Nephron progenitor cell (in vitro differentiated cells): ENCODE measurements at places on chromosomes 4 and X.

- DNase-seq = no peak
- no peak overlapping the region for H3K4me3 ChIP-seq
- H3K4me1 ChIP-seq = no peaks in the 10 kb centered on the region
These were observed 1039.2 kb upstream of the PABPC4L start for GRCh38 chr4:135240796-135241195.

DNA sequence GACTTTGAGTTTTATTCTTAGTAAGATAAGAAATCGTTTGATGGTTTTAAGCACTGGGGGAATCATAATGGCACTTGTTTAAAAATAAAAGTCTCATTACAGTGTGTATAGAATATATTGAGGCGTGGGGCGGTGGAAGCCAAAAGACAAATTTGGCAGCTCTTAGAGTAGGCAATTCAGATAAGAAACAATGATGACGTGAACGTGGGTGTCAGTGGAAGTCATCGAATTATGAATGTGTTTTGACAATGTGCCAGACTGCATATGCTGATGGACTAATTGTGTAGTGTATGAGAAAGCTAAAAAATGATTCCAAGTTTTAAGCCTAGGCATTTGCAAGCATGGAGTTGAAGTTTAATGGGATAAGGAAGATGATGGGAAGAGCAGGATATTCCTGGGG is 35.8 kb downstream of the SPANXD start:
- H3K27ac ChIP-seq = no peak overlapping the region
- no peak for DNase-seq
- H3K36me3 ChIP-seq = no peaks in the 10 kb centered on the region
- no peaks in the 10 kb centered on the region for H3K4me1 ChIP-seq

DNA sequence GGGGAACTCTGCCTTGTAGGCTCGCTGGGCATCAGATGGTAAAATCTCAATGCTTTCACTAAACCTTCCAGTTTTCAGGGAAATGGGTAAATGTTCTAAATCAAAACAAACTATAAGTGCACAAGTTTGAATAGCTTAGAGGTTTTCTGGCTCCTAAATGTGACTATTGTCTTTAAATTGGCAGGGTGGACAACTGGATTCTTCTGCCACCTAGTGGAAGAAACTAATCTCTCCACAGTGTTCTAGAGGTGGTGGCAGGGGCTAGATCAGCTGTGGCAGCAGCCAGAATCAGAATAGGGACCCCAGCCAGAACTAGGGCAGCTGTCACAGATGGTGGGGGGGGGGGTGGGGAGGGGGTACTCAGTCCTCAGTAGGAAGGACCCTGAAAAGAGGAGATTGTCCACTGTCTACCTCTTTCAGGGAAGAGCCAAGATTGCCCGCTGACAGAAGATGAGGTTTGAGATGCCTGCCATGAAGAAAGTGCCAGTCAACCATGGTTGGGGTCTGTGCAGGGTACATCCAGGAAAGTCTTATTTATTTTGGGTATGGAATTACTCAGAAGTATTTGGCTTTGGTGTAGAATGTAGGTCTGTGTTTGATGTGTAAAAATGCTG is 201.4 kb downstream of the CCNG2 start:
- peak; percentile 22 for DNase-seq
- H3K4me1 ChIP-seq = no peaks in the 10 kb centered on the region
- no peaks in the 10 kb centered on the region for H3K36me3 ChIP-seq
- H3K4me3 ChIP-seq = no peak overlapping the region
- peaks cover 10% of the 10 kb centered on the region for H3K27me3 ChIP-seq

DNA sequence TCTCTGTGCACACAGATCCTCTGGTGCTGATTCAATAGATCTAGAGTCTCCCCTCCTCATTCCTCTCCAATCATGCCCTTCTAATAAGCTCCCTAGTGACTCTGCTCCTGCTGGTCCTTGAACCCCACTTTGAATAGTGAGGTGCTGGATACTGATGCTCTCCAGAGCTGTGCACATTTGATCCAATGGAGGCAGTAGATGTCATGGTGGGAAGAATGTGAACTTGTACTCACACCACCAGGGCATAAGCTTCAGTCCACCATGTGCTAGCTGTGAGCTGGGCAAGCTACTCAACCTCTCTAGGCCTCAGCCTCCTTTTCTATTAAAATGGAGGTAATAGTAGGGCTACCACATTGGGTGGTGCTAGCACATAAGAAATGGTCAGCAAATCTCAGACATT is 241.1 kb downstream of the SPATA18 start:
- no peaks in the 10 kb centered on the region for H3K27me3 ChIP-seq
- no peak overlapping the region for H3K4me3 ChIP-seq
- H3K4me1 ChIP-seq = peaks cover 9% of the 10 kb centered on the region
- DNase-seq = no peak

DNA sequence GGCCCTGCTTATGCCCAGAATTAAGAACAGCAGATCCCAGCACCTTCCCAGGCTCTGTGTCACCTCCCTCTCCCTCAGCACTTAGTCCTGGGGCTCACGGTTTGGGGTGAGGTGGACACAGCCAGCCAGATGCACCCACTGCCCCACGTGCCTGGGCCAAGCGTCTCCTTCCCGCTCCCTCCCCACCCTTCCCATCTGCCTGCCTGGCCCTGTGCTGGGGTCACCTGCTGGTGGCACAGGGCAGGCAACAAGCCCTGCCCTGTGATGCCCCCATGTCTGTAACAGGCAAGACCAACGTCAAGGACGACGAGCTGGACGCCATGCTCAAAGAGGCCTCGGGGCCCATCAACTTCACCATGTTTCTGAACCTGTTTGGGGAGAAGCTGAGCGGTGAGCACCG is 5.3 kb downstream of the MYL5 start:
- H3K4me1 ChIP-seq = peaks cover 20% of the 10 kb centered on the region
- no peak overlapping the region for H3K27ac ChIP-seq
- no peak overlapping the region for H3K4me3 ChIP-seq
- DNase-seq = no peak

- H3K4me1 ChIP-seq = peaks cover 31% of the 10 kb centered on the region
- no peaks in the 10 kb centered on the region for H3K36me3 ChIP-seq
- H3K27ac ChIP-seq = peak overlapping the region; percentile 15
- no peak overlapping the region for H3K4me3 ChIP-seq
These were observed 404.6 kb upstream of the FAT1 start for GRCh38 chr4:187128222-187128621.

DNA sequence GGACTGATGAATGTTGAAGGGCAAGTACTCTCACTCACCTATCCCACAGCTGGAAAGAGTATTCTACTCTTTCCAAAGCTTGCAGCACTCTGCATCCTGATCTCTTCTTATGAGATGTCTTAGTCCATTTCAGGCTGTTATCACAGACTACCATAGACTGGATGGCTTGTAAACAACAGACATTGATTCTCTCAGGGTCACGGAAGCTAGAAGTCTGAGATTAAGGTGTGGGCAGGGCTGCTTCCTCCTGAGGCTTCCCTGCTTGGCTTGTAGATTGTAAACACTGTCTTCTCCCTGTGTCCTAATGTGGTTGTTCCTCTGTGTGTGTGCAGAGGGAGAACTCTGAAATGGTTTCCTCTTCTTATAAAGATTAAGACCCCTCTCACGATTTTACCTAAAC is 131.2 kb downstream of the MXRA5 start:
- no peaks in the 10 kb centered on the region for H3K36me3 ChIP-seq
- DNase-seq = no peak
- peaks cover 7% of the 10 kb centered on the region for H3K27me3 ChIP-seq
- H3K27ac ChIP-seq = no peak overlapping the region
- no peak overlapping the region for H3K4me3 ChIP-seq

GRCh38 chrX:148214786-148215185 is 233.6 kb downstream of the FMR1NB start:
- H3K27me3 ChIP-seq = peaks cover 4% of the 10 kb centered on the region
- H3K4me3 ChIP-seq = no peak overlapping the region
- DNase-seq = no peak
- no peaks in the 10 kb centered on the region for H3K4me1 ChIP-seq
- H3K36me3 ChIP-seq = no peaks in the 10 kb centered on the region

DNA sequence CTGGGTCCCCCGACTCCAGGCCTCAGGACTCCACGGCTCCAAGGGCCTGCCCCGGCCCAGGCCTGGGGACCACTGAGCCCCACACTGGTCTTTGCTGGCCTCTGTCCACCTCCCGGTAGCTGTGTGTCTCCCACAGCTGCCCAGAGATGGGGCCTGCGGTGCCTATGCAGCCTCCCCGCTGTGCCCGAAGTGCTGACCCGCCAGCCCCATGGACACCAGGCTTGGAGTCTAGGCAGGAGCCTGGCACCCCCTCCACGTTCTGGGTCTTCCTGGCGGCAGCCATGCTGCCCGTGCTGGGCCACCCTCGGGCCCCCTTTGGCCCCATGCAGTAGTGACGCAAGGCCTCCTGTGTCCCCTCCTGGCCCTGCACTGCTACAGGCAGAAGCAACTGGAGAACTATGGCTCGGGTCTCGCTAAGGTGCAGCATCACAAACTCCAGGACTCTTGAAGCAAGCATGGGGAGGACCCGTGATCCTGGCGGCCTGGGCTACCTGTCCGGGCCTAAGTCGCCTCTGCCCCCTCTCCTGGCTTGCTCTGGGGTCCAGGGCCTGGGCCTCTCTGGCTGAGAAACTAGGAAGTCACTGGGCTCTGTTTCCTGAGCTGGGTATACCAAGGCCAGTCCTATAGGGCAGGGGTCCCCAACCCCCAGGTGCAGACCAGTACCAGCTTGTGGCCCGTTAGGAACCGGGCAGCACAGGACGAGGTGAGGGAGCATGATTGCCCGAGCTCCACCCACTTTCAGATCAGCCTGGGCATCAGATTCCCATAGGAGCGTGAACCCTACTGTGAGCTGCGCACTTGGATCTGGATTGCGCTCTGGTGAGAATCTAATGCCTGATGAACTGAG is 917 bp downstream of the MYL5 start:
- peak overlapping the region; percentile 91 for H3K4me3 ChIP-seq
- DNase-seq = no peak
- H3K27ac ChIP-seq = no peak overlapping the region

- H3K27ac ChIP-seq = no peak overlapping the region
- H3K4me3 ChIP-seq = no peak overlapping the region
- H3K4me1 ChIP-seq = no peaks in the 10 kb centered on the region
- no peaks in the 10 kb centered on the region for H3K36me3 ChIP-seq
These were observed 154.9 kb upstream of the EPHA5 start for GRCh38 chr4:65825116-65825753.

GRCh38 chr4:61545902-61546480 is 345.9 kb downstream of the ADGRL3 start:
- H3K27ac ChIP-seq = no peak overlapping the region
- H3K4me3 ChIP-seq = no peak overlapping the region
- no peaks in the 10 kb centered on the region for H3K36me3 ChIP-seq
- no peak for DNase-seq
- peaks cover 2% of the 10 kb centered on the region for H3K27me3 ChIP-seq

- H3K4me3 ChIP-seq = no peak overlapping the region
- H3K27me3 ChIP-seq = peaks cover 91% of the 10 kb centered on the region
- peaks cover 17% of the 10 kb centered on the region for H3K4me1 ChIP-seq
- no peaks in the 10 kb centered on the region for H3K36me3 ChIP-seq
These were observed 5.6 kb downstream of the GPR78 start for GRCh38 chr4:8585721-8586212.

DNA sequence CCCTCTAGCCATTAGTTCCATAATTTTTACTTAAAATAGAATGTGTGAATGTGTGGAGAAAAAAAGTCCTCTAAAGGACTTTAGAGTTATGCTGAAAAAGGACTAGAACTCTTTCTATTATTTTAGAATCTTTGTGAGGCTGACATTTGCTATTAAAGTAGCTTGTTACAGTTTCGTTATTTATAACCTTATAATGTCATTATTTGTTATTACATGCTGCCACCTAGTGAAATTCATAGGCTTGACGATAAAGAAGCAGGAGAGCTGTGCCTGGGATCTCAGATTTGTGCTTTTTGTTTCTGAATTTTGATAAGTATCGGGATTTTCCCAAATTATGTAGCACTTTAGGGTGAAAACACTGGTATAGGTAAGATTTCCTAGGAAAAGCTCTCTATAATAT is 38.5 kb upstream of the TAPT1 start:
- H3K36me3 ChIP-seq = peaks cover 18% of the 10 kb centered on the region
- H3K4me1 ChIP-seq = peaks cover 7% of the 10 kb centered on the region
- H3K27me3 ChIP-seq = no peaks in the 10 kb centered on the region

GRCh38 chr4:95506264-95506663 is 42.5 kb downstream of the UNC5C start:
- H3K27me3 ChIP-seq = no peaks in the 10 kb centered on the region
- H3K36me3 ChIP-seq = peaks cover 10% of the 10 kb centered on the region
- no peak overlapping the region for H3K4me3 ChIP-seq
- peaks cover 26% of the 10 kb centered on the region for H3K4me1 ChIP-seq
- no peak overlapping the region for H3K27ac ChIP-seq
- no peak for DNase-seq
